ENCODE measurements at places on chromosomes 5 and 9.

DNA sequence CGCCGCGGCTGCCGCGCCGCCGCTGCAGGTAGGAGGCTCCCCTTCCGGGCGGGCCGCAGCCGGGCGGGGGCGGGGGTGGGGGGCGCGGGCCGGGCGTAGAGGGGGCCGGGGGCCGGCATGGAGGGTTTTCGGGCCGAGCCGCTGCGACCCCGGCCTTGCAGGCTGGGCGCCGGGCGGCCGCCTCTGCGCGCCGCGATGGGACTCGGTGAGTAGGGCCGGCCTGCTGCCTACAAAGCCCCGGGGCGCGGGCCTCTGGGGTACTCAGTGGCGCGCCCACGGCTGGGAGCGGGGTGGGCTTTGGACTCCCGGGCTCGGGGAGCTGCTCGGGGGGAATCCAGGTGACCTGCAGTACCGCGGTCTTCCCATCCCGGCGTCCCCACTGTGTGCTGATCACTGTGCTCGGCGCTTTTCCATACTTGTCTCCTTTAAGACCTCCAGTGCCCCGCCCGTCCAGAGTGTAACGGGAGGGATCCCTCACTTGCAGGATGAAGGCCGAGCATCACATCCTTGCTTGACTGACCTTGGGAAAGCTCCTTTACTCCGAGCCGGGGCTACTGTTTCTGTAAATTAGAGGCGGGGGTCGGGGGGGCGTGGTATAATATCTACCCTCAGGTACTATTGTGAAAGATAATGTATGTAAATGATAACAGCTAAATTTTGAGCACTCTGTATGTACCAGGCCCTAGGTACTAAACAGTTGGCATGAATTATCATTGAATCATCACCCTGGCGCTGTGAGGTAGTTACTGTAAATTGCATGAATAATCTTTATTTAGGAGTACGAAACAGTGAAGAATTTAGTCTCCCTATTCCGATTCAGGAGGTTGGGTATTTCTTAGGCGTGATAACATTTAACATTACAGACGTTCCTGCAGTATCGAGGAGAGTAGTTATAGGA, 672 bp downstream of the MSANTD3 start:
- peak; percentile 3 for DNase-seq

DNA sequence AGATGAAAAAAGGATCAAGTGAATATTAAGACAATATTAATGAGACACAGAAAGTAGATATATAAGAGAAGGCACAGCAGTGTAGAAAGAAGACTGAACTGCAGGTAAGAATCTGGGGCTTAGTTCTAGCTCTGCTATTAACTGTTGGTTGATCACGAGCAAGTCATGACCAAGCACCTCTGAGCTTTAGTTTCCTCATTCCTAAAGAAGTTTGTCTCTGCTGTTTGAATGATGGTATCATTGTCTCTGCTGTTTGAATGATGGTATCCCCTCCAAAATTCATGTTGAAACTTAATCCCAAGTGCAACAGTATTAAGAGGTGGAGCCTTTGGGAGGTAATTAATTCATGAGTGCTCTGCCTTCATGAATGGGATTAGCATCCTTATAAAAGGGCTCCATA, 2.5 kb upstream of the NME5 start:
- no peak for DNase-seq

DNA sequence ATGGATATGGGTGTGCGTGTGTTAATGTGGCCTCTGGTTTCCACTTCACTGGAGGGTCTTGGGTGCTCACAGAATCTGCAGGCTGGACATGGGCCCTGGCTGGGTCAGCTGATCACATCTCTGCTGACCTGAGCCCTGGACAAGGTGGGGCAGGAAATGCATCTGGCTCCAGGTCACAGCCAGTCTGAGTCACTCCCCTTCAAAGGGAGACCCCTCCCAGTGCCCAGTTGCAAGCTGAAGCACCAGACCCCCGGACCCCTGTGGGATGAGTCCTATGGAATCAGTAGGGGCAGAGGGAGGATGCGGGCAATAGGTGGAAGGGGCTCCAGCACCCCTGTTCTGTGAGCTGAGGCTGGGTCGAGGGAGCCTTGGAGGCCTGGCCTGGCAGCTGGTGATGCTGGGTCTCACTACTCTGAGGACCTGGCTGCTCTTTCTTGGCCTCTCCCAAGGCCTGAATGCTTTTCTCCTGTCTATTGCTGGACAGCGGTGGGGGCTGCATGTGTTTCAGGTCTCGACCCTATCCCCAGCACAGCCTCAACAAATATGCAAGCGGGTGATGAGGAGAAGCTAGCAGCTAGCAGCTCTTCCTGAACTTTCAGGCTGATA, 54.5 kb downstream of the PHF2 start:
- no peak for DNase-seq

DNA sequence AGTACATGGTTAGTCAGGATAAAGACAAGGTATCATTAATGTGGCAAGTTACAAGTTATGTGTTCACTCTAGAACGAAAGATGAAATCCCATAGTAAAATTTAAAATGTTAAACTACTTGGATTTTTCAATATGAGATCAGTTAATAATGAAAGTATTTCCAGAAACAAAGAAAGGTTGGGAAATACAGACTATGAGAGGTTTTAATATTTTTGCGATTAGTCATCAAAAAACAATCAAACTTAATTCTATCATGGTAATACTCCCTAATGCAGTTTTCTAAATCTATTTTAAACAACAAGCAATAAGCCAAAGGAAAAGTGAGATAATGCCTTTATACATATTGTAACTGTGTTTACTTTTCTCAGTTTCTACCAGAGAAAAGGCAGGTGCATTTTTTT, 10.6 kb downstream of the CDH12 start:
- DNase-seq: no peak

- no peak for DNase-seq
These were observed 14.4 kb downstream of the CAMK4 start for GRCh38 chr5:111238431-111239225.

GRCh38 chr5:68641211-68641610, 425.7 kb downstream of the PIK3R1 start:
- no peak for DNase-seq

GRCh38 chr5:44345871-44346270, 43.3 kb downstream of the FGF10 start:
- DNase-seq: no peak

DNA sequence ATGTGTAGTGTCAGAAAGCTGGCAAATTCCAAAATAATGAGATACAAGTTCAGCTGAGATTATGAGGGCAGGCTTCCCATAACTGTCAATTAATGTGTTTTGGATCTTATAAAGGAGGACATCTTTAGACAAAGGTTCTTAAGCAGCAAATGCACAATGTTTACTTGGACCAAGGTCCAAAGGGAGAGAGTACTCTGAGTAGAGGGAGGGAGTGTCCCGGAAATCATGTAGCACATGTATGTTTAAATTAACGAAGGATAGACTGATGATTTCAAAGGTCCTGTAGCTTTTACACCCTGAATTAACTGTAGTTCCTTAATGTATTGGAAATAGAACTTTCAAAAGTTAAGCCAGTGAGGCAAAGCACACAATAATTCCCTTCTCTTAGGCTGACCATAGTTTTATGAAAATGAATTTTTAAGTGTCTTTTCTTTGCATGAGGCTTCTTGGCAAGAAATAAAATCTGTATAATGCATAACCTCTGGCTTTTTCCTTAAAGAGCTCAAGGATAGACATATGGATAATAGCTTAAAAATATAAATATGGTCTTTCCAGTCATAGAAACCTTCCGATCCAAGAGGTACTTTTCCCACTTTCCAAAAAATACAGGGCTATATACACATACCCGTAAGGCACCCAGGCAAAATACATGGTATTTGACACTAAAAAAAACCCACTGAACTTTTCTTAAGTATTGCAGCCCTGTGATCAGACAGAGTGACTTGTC, 93.0 kb downstream of the PCSK5 start:
- DNase-seq: no peak

GRCh38 chr9:5493679-5494511, 16.4 kb upstream of the PDCD1LG2 start:
- no peak for DNase-seq

- DNase-seq: no peak
These were observed 2.7 kb upstream of the ALDH1A1 start for GRCh38 chr9:72955571-72955970.

DNA sequence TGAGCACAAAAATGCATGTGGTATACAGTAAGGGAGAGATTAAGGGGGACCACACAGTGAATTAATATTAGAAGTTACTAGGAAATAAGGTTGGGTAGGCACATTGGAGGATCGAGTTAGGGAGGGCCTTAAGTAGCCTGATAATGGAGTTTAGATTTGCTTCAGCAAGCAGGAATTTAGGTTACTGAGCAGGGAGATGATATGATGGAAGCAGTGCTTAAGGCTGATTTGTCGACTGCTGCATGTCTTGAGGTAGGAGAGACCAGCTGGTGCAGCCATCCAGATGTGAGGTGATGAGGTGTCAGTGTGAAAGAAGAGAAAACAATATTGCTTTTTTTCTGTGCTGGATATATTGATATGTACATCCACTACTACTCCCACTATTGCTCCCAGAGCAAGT, 55.2 kb upstream of the ACTBL2 start:
- no peak for DNase-seq

- no peak for DNase-seq
These were observed at the start of gene FGF1 for GRCh38 chr5:142685418-142686209. Gene FGF1, minus strand, starts transcription at chr5:142686090. Its CDS starts 71,963 bp downstream, at chr5:142614127.

DNA sequence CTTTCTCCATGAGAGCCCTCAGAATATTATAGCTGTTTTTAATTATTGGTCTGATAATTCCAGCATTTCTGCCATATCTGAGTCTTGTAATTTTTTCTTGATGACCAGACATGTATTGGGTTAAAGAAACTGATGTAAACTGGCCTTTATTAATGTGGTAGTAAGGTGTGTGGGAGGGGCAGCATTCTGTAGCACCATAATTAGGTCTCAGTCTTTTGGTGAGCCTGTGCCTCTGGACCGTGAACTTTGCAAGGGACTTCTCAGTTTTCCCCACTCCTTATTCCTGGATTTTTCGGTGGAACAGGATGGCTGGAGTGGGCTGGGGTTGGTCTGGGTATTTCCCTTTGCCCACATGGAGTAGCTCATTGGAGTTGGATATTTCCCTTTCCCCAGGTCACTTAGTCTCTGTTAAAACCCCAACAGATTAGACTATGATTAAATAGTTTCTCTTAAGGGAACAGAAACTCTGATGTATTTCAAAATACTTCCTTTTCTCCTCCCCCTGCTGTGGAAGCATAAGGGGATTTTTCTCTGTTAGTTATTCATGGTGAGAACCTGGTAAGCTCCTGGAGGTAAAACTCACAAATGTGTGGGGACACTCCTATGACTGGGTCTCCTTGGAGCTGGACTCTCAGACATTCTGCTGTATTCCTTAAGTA, 52.4 kb downstream of the FSD1L start:
- DNase-seq: no peak

DNA sequence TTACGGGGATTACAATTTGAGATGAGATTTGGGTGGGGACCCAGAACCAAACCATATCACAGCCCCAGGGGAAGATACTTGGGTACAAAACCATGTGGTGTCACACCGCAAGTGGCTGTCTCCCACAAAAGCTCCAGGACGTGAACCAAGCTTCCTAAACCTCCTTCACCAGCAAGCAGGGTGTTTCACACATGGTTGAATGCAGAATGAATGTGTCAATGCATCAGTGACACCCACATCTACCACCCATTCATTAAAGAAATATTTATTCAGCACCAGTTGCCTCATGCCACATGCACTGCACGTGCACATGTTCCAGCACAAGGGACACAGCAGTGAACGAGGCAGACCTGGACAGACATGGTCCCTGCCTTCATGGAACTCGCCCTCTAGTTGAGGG, 70.9 kb upstream of the SPOCK1 start:
- no peak for DNase-seq

DNA sequence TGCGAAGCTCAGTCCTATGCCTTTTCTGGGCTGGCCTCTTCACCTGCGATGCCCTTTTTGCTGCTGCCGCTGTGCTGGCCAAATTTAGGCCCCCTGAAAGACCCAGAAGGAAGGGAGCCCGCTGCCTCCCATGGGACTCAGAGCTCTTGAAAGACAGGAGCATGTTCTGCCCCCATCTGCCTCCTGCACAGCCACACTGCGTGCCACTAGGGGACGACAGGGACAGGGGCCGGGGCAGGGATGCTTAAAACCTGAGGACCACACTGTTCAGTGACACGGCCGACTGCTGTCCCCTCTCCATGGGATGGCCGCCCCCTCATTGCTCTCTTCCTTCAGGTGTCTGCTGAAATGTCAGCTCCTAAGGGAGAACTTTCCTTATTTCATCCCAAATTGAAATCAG, 132.4 kb downstream of the ADAMTS2 start:
- no peak for DNase-seq

- no peak for DNase-seq
These were observed 51.9 kb downstream of the NIPAL4 start for GRCh38 chr5:157511651-157512644.

- peak; percentile 57 for DNase-seq
These were observed 4.7 kb upstream of the TNIP1 start for GRCh38 chr5:151085517-151086041.

DNA sequence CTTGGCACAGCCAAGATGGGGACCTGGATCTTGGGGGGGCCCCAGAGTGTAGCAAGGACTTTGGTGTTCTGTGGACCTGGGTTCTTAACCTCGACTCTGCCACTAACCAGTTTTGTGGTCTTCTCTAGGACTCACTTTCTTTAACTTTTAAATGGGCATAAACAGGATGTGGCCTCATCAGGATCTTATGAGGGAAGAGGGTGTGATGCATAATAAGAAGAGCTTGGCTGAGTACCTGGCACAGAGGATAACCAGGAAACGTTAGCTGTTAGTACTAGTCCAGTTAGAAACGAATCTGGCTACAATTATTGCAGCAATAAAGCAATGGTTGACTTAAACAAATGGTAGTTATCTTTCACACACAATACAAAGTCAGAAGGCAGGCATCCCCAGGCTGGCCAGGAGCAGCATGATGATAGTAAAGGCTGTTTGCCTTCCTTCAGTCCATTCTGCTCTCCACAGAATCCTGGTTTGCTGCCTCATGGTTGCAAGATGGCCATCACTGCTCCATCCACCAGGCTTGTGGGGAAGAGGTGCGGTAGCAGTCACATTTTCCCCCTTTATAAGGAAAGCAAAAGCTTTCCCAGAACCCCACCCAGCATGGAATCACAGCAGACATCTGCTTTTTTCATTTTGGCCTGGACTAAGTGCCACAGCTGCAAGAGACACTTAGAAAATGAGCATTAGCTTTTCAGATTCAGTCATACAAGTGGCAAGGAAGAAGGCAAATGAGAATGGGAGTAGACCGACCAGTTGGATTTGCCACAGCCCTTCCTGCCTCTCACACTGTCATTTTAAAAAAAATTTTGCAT, 225.0 kb downstream of the AOPEP start:
- no peak for DNase-seq

GRCh38 chr9:16750553-16750952, 119.9 kb downstream of the BNC2 start:
- no peak for DNase-seq

Measured in effector memory CD4-positive, alpha-beta T cell (primary cell).